ENCODE measurements at places on chromosomes 3 and 15.

GRCh38 chr15:89790661-89791060 lies 14.5 kb downstream of the MESP2 start:
- no peak for DNase-seq

DNA sequence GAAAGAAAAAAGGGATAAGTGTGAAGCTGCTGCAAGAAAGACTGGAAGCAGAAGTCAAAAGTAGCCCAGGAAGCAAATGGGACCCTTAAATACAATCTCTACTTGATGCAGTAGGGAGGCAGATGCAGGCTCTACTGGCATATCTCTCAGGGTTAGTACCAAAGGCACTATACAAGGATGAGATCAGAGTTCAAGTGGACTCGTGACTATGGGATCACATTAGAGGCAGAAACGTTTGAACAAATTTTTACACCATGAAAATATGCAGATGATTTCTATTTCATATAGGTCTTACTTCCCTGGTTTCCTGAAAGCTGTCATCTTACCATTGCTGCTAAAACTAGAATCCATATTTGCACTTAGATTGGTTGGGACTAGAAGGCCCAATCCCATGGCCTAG lies 27.7 kb upstream of the ANXA2 start:
- DNase-seq, result no peak

- no peak for DNase-seq
These were observed 36.2 kb downstream of the GXYLT2 start for GRCh38 chr3:72924055-72924454.

DNA sequence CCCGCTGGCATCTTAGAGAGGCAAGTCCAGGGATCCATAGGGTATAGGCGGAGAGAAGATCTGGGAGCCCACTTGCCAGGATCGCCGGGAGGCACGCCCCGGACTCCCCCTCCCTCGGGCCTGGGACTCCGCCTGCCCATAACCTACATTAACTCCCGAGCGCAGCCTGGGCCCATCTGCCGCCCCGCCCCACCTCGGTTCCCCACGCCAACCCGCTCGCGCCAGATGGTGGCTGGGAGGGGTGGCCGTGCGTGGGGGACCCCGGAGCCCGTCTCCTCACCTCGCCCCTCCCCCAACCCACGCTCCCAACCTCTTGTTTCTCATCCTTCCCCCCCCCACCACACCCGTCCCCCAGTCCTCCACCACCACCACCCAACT lies 1.7 kb upstream of the DLL4 start:
- DNase-seq, result no peak

- DNase-seq, result no peak
These were observed 31.8 kb downstream of the PCSK6 start for GRCh38 chr15:101457696-101458095.

DNA sequence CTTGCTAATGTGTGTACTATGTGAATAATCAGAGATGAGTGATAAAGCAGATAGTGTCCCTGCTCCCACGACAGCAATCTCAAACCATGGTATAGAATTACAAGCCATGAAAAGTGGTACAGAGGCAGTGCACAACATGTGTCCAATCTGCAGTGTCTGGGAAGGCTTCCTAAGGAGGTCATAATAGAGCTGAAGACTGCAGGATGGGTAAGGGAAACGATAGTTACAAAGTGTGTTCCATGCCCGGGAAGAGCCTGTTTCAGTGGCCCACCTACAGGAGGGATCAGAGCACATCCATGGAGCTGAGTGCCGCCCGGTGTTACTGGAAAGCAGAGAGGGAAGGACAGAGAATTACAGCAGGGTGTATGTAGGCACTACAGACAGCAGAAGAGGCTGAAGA lies 48.9 kb downstream of the PAK2 start:
- no peak for DNase-seq

GRCh38 chr3:127889461-127889863 lies 25.6 kb upstream of the KBTBD12 start:
- no peak for DNase-seq

DNA sequence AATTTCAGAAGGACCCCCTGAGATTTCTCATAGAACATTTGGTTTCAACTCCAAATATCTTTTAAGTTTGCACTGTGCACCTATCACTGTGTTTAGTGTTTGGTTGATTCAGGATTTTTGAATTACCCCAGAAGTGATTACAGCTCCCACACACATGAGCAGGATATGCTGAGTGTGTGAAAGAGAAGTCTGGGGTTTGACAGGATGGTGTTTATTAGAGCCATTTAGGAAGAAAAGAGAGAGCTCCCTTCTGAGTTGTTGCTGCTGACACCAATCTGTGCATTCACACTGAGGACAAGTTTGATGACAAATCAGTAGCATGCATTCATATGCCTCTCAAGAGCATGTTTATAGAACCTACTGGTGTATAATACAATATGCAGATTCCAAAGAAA lies 118.1 kb downstream of the RPL22L1 start:
- DNase-seq, result no peak

DNA sequence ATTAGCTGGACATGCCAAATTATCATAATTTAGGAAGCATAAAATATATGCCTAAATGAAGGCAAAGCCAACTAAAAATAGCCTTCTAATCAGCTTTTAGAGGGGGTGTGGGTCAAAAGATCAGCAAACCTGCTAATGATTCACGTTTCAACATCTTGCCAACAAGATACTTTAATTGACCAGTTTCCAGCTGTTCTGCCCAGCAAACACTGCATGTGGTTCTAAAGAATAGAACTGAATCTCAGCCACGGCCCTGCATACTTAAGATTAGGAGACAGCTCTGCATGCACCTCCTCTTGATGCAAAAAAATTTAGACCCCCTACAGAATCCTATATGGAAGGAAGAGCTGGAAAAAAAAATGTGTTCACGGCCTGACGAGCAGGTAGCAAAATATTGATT lies 500.5 kb downstream of the TBL1XR1 start:
- DNase-seq, result no peak

- no peak for DNase-seq
These were observed 7.5 kb downstream of the MYNN start for GRCh38 chr3:169780742-169781141.

- no peak for DNase-seq
These were observed 230.3 kb upstream of the TLE3 start for GRCh38 chr15:70327856-70328678.

Data from stimulated activated CD4-positive, alpha-beta T cell treated with anti-CD3 and anti-CD28 coated beads, TNF-alpha, amount 100 ng/mL, for 4 hours (primary cell).